Islet precursor cell (in vitro differentiated cells): ENCODE measurements at places on chromosomes 2 and 18.

- no peak for DNase-seq
Observed at GRCh38 chr2:173676647-173677046, 288.5 kb downstream of the SP3 start.

- DNase-seq: peak; percentile 90
Observed at GRCh38 chr2:214069254-214069653, 341.6 kb upstream of the VWC2L start.

DNA sequence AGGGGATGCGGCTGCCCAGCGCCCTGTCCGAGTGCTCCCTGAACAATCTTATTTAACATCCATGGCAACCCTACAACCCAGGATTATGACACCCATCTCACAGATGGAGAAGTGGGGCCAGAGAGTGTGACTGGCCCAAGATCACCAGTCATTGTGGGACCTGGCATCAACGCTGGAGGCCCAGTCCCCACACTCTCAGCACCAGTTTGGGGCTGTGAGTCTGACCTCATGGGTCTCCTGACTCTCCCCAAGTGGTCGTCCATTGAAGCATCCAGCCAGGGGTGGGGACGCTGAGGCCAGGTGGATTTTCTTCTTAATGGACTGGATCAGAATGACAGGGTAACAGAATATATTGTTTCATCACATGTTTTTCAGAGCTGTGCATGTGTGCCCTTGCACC lies 24.5 kb downstream of the MAL start:
- peak; percentile 37 for DNase-seq

- no peak for DNase-seq
Observed at GRCh38 chr18:59835605-59836379, 64.0 kb upstream of the PMAIP1 start.

GRCh38 chr2:100960688-100961087 lies 41.4 kb upstream of the RPL31 start:
- DNase-seq: no peak

- DNase-seq: no peak
Observed at GRCh38 chr2:178884440-178884839, 77.2 kb upstream of the TTN start.

DNA sequence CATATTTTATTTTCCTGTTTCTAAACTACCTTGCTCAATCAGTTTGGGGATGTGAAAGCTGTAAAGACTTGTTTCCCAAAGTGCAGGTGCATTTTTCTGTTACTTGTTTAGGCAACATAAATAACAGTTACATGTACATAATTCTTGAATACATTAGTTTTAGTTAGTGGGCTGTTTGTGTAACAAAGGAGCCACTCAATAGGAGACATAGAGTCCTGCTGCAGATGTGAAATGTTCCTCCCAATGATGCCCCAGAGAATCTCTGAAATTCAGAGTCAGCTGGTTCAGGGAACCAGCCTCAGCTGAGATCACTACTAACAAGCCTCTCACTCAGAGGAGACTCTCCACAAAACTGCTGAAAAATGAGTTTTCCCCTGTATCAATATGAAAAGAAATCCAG lies 91.5 kb upstream of the TWSG1 start:
- DNase-seq: no peak

GRCh38 chr18:34738175-34738894 lies 28.2 kb downstream of the DTNA start:
- DNase-seq: peak; percentile 81

GRCh38 chr2:26471766-26472706 lies 5.9 kb downstream of the OTOF start:
- DNase-seq: peak; percentile 69

DNA sequence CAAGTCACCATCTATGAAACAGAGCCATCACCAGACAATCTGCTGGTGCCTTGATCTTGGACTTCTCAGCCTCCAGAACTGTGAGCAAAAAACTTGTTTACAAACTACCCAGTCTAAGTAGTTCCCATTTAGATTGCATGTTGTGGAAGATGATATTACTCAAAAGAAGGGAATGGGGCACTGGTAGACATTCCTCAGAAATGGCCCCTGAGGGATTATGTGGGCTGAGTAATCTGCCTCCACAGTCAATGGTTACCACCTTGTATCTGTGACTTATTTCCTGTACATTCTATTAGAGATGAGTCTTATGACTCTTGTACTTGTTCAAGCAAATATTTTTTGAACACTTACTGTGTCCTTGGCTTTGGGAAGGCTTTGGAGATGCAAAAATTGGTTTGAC lies 160.4 kb downstream of the NUP35 start:
- DNase-seq: peak; percentile 88

GRCh38 chr2:128732976-128733431 lies 414.3 kb upstream of the HS6ST1 start:
- no peak for DNase-seq

DNA sequence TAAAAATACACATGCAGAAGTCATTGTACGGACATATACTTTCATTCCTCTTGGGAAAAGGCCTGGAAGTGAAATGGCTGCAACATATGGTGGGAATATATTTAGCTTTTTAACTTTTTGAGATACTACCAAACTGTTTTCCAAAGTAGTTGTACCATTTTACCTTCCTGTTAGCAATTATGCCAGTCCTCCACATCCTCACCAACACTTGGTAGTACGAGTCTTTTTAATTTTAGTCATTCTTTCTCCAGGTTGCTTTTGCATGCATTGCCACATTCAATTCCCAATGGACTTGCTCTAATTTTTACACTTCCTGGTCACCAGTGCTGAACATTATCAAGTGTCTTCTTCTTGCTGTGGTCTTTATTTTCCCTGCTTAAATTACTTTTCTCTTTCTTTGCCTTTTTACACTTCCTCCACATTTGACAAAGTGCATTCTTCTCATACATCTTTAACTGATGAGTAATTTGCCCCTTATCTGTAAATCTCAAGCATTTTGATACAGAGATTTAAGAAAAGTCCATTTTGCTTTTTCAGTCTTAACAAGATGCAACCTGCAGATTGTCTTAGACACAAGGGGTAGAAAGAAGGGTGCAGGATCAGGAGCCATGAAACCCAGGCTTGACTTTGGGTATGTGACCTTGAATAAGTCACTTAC lies 14.5 kb downstream of the VIT start:
- no peak for DNase-seq

- DNase-seq: peak; percentile 64
Observed at GRCh38 chr2:182818925-182819324, 47.5 kb downstream of the FRZB start.

- no peak for DNase-seq
Observed at GRCh38 chr2:193279361-193279760, 1084.6 kb upstream of the TMEFF2 start.

DNA sequence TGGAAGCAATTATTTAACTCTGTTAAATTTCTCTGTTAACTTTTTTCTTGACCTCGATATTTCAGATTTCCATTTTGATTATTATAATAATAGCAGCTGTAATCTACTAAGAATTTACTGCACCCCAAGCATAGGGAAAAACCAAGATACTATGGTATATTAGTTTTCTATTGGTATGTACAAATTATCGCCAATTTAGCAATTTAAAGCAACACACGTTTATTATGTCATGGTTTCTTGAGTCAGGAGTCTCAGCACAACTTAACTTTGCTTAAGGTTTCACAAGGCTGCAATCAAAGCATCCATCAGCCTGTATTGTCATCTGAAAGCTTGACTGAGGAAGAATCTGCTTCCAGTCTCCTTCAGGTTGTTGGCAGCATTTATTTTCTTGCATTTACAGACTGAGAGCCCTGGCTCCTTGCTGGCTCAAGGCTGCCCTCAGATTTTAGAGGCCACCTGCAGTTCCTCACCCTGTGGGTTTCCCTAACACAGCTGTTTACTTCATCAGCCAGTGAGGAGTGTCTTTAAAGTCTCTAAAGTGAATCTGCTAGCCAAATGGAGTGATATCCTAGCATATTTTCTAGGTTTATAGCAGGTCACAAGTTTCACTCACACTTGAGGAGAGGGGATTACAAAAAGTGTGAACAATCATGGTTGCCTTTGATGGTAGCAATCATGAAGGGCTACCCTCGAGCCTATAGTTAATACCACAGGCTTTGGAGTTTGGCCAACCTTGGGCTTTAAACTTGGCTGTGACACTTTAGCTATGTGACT lies 4.4 kb upstream of the VPS54 start:
- DNase-seq: no peak

DNA sequence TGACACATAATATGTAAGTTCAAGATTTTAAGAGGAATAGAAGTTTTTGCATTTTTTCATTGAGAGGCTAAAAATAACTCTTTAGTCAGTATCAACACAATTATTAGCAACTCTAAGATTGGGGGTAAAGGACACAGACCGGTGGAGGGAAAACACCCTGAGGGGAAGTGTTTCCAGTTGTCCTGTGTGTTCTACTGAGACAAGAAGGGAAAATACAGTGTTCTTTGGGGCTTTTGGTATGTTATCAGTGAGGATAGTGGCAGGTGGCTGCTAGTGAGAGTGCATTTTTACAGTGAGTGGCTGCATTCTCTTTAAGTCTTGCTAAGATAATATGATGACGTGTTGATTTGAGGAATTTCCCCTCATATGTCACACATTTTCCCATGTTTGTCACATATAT lies 507.5 kb downstream of the PARD3B start:
- no peak for DNase-seq

GRCh38 chr2:234272069-234272850 lies 221.8 kb downstream of the SPP2 start:
- DNase-seq: no peak

- DNase-seq: no peak
Observed at GRCh38 chr18:195651-196050, 37.3 kb downstream of the USP14 start.

GRCh38 chr2:83067947-83068346 lies 1391.1 kb downstream of the SUCLG1 start:
- no peak for DNase-seq

DNA sequence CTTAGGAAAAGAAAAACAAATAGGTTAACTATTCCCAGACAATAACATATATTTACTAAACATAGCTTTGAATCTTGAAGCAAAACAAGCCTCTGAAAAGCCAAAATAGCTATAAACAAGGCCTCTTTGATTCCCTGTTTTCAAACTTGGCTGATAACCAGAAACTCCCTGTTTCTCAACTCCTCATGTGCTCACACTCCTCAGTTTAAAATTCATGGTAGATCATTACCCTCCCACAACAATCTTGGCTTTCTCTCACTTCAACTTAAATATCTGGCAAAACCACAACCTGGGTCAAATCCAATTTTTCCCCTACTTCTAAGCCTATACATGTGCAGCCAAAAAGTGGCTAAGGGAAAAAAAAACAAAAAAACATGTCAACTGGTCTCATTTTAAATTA lies 15.6 kb downstream of the SUCLG1 start:
- DNase-seq: no peak

GRCh38 chr18:63025251-63026090 lies 294.1 kb downstream of the BCL2 start:
- DNase-seq: peak; percentile 77

DNA sequence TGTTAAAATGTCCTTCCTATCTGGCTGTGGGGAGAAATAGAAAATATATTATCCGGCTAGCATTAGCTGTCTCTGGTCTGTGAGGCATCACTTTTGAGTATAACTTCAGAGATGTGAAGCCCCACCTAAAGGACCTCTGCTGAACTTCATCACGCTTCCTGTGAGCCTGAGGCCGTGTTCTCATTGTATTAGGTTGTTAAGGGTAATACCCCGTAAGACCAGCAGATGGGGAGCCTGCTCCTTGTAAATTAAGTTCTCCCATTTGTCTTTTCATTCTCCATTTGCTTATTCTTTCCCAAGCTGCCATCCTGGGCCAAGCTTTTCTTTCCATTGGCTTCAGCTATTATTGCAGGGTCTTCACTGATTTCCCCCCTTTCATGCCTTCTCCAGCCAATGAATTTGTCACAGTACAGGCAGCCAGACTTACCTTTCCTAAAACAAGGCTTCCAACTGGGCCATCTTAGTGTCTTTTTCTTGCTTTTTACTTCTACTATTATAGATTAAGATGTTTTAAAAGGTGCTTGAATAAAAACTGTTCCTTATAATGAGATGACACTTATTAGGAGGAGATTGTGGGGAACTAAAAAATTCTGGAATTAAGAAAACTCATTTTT lies 12.4 kb downstream of the NIF3L1 start:
- DNase-seq: peak; percentile 89

GRCh38 chr2:198905881-198906612 lies 551.7 kb downstream of the SATB2 start:
- no peak for DNase-seq

DNA sequence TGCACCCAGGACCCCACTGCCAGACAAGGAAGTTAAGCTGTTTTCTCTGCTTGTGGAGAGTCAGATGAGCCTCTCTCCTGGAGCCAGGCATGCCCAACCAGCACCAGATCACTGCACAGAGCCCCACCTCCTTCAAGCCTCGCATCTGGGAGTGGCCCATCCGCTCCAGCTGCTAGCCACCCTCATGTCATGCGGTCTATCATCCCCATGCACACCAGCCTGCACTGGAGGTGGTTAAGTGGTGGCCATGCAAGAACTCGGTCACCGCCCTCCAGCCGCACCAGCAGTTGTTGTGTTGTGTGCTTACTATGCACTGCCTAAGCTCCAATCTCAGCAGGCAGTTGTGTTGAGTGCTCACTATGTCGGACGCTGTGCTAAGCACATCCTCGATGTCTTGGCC lies 177.9 kb upstream of the SLC14A2 start:
- DNase-seq: no peak

- no peak for DNase-seq
Observed at GRCh38 chr2:39510140-39510539, 73.1 kb upstream of the MAP4K3 start.
